Choroid plexus epithelial cell (primary cell): ENCODE measurements at places on chromosomes 3 and 15.

- no peak for DNase-seq
These were observed 208.6 kb downstream of the ZIC4 start for GRCh38 chr3:147197739-147198138.

- no peak for DNase-seq
These were observed 24.4 kb upstream of the SLC24A5 start for GRCh38 chr15:48096355-48096786.

DNA sequence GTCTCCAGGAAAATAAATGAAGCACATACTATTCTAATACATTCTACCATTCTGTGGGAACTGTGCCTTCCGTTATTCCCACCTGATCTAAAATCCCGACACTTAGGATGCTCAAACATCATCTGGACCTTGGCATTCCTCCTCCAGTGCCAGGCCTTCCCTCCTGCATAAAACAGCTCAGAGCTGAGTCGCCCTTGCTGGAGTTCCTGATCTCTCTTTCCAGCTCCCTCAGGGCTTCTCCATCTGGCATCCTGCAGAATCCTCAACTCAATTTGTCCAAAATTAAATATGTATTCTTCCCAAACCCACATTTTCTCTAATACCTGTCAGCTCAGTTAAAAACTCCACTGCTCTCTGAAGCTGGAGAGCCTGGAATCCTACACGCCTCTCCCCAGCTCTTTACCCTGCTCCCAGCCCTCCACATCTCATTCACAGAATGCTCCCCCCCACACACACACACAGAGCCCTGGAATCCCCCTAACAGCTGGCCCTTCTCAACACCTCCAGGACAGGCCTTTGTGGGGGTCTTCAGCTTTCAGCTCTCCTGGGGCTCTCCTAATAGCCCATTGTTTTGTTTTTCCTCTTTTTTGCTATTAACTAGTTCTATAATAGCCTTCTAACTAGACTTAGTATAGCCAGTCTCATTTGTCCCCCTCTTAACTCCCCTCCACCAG is 78.5 kb downstream of the HMG20A start:
- no peak for DNase-seq

GRCh38 chr3:4994823-4995499 is 15.7 kb downstream of the BHLHE40 start:
- peak; percentile 89 for DNase-seq

DNA sequence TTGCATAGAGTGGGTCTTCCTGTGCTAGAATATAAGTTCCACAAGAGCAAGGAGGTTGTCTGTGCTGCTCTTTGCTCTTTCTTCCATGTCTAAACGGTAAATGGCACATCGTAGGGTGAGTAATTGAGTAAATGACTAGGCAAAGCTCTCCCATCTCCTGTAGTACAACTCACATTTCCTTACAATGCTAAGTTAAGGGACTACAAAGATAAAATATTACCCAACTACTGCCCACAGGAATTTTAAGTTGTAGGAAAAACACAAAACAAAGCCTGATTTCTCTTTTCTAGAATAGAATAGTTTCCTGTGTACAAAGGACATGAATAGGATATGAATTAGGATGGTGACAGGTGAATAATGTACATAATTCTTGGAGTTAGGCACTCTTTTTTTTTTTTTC is 19.9 kb upstream of the LRIG1 start:
- DNase-seq: peak; percentile 55

GRCh38 chr3:33834096-33834453 is 35.6 kb downstream of the PDCD6IP start:
- DNase-seq: no peak

DNA sequence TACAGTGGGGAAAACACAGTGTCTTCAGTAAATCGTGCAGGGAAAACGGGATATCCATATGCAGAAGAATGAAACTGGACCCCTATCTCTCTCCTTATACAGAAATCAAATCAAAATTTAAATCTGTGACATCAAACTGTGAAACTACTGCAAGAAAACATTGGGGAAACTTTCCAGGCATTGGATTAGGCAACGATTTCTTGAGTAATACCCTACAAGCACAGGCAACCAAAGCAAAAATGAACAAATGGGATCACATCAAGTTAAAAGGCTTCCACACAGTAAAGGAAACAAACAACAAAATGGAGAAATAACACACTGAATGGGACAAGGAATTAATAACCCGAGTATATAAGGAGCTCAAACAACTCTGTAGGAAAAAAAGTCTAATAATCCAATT is 165.3 kb downstream of the PLCL2 start:
- DNase-seq: no peak

DNA sequence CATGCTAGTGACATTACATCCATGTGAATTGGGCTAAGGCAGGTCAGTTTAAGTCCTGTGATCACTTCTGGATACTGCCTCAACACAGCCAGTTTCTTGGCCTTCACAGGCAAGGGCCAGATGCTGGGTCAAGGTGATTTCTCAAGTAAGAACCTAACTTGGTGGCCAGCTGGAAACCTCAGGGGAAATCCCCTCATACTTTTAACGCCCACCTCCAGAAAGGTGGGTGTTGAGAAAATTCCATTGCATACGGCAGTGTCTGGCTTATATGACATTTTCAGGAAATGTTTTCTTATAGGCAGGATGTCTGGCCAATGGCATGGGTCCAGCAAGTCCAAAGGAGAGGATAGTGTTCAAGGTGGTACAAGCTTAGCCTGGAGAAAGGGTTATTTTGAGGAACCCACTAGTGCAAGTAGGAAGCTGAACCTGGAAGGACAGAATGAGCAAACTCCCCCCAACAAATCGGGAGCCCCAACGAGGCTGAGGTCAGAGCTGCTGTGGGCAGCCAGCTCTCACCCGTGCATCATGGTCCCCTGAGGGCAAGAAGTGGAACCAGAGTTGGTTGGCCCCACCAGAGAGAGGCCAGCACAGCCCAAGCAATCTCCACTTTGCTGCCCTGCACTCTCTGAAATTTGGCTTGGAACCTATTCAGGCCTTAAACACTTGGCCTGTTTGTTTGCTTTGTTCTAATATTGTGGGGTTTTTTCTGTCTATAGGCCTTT is 135.4 kb downstream of the PDE8A start:
- peak; percentile 23 for DNase-seq

- DNase-seq: peak; percentile 81
These were observed 511.9 kb downstream of the GBE1 start for GRCh38 chr3:81249540-81250029.

DNA sequence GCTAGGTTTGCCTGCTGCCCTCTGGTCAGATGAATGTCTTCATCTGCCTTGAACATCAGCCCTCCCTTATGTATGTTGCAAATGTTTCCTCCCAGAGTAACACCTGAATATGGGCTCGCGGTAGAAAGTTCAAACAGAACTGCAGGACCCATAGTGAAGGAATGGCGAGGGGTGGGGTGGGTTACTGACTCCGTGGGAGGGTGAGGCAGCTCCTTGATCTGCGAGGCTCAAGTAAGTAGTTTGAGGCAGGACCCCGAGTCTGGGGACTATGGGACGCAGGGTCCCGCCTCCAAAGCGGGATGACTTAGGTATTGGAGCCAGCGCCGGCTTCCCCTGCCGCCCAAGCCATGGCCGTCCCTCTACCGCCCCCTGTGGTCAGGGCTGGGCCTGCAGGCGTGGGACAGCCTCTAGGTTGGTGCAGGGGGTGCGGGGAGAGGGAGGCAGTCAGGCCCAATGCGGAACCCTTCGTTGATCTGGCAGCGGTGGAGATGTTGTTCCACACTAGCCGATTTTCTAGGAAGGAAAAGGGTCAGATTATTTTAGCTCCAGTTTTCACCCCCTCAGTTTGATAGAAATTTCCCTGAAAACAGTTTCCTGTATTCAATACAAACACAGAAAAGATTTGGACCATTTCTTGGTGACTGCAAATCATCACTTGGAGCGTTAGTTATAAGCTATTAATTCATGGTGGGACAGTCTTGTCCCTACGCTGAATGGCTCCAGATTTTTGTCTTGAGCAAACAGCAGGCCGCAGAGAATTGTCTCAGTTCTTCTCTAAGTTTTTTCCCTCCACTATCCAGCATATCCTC is 72.3 kb downstream of the CORO2B start:
- DNase-seq: peak; percentile 41

GRCh38 chr3:123412076-123412475 is 36.8 kb downstream of the ADCY5 start:
- DNase-seq: no peak

DNA sequence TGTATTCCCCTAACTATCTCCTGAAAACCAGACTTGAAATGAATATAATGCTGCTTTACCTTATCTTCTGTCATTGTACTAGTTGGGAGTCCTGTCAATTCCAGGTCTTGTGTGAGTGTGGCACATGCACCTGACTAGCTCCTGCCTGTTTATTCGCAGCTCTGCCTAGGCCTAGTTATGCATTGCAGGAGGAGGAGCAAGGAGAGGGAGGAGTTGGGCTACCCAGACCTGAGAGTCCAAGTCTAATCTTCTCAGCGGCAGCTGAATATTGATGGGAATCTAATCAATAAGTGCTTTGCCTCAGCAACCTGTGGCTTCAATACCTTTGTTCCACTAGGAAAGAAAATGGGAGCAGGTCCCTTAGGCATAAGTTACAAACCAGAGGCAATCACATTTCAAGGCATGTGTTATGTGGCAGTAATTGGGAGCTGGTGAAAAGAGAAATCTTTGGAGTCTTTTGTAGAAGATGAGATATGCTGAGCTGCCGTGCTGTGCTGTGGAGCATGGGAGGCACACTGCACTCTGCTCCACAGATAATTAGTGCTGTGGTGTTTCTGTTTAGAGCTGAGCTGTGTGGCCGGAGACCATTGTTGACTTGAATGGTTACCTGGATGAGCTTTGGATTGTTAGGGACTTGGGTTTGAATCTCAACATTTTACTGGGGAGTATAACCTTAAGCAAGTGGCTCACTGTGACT is at the start of gene SLC2A2:
Gene SLC2A2, minus strand, starts transcription at position 124 of the 697 bp plus-strand sequence. Its CDS starts 50 bp downstream, at position 74.
- no peak for DNase-seq

DNA sequence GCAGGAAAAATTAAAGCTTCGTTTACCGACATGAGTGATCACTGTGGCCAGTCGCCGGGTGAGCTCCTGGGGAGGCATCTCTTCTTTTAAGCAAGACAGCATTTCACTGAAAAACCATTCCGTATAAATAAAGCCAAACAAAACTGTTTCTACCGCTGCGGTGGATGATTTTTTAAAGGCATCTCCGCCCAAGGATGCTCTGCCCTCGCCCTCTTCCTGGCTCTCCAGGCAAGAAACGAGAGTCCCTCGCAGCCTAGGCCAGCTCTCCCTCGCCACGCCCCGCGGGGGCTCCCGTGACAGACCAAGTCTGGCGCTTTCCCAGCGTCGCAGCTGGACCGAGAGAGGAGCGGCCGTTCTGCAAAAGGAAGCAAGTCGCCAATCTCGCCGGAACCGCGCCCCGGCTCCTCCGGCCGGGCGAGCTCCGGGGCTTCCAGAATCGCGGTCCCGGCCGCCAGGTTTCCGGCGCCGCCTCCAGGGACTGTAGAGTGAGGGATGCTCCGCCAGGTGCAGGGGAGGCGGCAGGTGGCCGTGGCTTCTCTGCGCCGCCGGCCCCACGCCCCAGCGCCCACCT is 458 bp downstream of the MCF2L2 start:
- DNase-seq: peak; percentile 35
